ENCODE measurements at places on chromosomes 11 and 22.

- no peak for DNase-seq
Measured at GRCh38 chr11:13117344-13117743, 108.2 kb downstream of the RASSF10 start.

DNA sequence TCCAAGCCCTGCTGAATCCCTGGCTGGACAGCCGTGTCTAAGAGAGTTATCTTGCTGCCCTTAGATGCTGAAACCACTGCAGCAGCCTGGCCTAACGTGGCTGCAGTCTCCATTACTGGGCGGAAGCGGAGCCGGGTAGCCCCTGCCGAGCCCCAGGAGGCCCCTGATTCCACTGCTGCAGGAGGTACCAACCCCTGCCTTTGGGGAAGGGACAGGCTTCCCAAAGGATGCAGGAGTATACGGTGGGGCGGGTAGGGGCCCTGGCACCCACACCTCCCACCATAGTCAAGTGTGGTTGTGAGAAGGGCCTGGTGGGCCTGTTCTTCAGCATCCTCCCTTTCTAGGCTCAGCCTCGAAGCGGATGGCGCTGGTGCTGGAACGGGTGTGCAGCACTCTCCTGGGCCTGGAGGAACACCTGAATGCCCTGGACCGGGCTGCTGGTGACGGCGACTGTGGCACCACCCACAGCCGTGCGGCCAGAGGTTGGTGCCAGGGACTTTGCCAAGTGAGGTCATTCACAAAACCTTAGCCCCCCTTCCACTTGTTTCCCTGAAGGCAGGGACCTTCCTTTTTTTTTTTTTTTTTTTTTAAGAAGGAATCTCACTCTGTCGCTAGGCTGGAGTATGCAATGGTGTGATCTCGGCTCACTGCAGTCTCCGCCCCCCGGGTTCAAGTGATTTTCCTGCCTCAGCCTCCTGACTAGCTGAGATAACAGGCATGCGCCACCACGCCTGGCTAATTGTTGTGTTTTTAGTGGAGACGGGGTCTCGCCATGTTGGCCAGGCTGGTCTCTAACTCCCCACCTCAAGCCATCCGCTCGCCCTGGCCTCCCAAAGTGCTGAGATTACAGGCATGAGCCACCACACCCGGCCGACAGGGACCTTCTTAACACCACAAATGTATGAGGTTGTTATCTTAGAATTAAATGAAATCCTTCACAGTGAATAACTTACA is 11.0 kb downstream of the TKFC start:
- no peak for DNase-seq

- no peak for DNase-seq
Measured at GRCh38 chr11:57477507-57478189, 17.3 kb downstream of the RTN4RL2 start.

DNA sequence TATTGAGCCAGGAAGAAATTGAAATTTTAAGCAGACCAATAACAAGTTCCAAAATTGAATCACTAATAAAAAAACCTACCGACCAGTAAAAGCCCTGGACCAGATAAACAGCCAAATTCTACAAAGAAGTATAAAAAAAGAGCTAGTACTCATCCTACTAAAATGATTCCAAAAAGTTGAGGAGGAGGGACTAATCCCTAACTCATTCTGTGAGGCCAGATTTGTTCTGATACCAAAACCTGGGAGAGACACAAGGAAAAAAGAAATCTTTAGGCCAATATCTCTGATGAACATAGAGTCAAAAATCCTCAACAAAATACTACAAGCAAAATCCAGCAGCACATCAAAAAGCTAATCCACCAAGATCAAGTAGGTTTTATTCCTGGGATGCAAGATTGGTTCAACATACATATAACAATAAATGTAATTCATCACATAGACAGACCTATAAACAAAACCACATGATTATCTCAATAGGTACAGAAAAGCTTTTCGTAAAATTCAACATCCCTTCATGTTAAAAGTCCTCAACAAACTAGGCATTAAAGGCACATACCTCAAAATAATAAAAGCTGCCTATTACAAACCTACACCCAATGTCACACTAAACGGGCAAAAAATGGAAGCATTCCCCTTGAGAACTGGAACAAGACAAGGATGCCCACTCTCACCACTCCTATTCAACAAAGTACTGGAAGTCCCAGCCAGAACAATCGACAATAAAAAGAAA is 13.1 kb downstream of the OR52A5 start:
- no peak for DNase-seq

- no peak for DNase-seq
Measured at GRCh38 chr22:27987557-27987956, 68.5 kb upstream of the PITPNB start.

- peak; percentile 1 for DNase-seq
Measured at GRCh38 chr11:31797190-31798056, 13.7 kb downstream of the PAX6 start.

DNA sequence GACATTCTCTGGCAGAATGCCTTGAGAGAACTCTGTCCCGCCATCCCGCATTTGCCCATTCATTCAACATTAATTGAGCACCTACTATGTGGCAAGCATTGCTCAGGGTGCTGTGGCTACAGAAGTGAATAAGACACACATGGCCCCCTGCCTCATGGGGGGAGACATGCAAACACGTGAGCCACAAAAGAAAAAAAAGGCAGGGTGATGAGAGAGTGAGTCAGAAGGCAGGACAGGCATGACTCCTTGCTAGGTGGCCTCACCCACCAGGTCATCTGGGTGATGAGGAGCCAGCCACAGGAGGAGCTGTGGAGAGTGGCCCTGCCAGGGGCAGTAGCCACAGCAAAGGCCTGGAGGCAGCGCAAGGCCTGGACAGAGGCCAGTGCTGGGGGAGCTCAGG is 4.9 kb downstream of the CHRM4 start:
- DNase-seq = no peak

DNA sequence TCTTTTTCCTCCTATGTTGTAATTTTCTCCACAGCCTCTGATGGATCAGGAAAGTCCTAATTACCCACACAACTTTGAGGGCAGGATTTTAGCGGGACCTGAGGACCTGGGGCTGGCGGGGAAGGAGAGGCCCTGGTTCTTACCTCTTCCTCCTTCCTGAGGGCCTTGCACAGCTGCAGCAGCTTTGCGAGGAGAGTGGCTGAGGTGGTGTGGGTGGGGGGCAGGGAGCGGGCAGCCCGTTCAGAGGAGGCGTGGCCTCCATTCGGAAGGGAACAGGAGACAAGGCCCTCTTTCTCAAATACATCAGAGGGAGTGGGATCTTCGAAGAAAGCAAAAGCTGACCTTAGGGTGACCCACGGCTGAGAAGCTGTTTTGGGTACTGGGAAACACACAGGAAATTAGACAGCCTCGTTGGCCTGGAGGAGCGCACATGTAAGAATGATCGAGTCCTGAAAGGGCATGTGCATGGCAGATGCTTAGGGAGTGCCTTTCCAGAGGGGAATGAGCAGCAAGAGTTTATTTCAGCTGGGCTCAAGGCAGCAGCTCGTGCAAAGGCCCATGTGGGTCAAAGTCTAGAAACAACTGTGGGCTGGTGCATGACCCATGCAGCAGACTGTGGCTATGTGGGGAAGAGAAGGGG is 76.6 kb upstream of the NARS2 start:
- DNase-seq = no peak

DNA sequence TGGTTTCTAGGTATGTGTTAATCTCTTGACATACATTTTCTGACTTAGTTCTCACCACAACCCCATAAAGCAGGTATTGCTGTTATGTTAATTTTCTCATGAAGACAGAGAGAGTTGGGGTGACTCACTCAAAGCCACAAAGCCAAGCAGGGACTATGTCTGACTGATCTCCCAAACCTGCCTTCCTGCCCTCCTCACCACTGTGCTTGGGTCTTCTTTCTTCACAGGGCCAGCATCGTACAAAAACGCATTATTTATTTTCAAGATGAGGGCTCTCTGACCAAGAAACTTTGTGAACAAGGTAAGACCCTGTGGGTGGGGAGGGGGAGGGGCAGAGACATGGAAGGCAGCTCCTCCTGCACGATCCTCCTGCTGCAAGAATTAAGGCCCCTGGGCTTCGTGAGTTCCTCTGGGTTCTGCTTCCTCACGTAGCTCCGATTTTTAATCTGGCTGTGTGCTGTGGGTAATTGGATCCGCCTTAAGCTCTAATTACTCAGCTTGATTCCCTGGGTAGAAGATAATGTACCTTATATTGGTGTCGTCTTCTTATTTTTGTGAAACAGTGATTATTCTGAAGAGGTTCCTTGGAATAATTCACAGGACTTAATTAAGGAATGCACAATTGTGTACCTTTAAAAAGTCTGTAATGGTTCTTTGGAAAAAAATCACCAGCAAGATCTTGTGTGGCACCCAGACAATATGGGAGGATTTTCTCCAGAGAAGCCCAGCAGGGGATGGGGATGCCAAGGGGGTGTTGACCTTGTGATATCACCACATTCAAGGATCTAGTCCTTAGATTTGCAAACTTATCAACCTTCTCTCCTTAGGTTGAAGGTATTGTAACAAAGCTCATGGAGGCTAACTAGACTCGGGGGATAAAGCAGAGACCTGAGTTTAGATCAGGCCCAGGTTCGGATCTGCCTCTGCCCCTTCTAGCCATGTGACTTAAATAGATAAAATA is 112.9 kb downstream of the SPON1 start:
- DNase-seq = no peak

- no peak for DNase-seq
Measured at GRCh38 chr11:128515826-128516778, 71.3 kb downstream of the ETS1 start.

- DNase-seq = no peak
Measured at GRCh38 chr11:29750392-29750791, 266.4 kb downstream of the KCNA4 start.

DNA sequence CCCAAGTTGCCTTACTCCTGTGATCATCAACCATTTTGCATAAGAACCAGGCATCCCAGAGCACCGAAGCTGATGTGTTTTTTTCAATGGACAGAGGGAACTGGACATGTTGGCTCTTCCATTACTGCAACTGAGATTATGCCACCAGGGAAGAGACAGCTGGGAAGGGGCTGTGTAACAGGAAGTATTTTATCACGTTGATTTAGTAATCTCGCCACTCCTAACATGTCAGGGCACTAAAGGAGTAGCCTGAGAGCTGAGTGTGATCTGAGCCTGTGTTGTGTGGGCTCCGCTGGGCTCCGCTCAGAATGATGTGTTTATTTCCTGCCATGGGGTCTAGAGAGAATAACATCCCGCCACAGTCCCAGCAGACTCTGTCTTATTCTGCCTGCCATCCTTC is 165.4 kb downstream of the GRIK4 start:
- no peak for DNase-seq

DNA sequence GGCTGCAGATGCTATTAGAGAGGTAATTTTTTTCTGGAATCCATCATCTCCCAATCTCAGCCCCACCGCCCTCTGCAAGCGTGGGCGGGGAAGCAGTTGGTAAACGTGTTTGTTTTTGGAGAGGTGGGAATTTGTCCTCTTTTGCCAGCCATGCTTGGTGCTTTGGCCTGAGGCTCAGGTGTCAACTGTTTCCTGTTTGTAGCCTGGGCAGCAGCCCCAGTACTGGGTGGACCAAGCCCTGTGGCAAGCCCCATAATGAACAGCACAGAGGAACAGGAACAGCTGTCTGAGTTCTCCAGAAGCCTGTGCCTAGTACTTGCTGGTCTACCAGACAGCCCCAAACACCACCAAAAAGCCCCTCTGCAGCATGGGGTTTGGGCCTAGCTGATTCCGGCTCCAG is 39.6 kb downstream of the POU2F3 start:
- no peak for DNase-seq

DNA sequence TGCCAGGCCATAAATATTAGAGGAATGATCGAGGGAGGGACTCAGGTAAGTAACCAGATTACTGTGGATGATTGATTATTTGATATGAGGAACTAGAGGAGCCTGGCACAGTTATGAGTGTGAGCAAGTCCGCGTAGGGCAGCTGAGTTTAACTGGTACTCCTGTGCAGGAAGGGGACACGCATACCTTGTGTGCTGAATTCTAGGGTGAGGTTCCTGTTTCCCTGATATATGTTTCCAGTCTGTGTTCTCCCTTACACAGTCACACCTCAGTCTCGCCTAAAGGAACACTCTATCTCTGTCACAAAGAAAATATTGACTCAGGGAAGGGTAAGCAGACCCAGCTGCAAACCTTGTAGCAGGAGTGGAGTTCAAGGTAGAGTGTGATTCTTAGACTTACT is 17.4 kb downstream of the SGSM3 start:
- DNase-seq = no peak
